GM12865 (cell line): ENCODE measurements at places on chromosomes 7 and 10.
A peak's percentile ranks its signal among the peaks of the same experiment; 100 is the strongest.

GRCh38 chr7:137343281-137343841, at the start of gene PTN:
TSS of gene PTN (minus strand) at chr7:137343733. CDS start at chr7:137254973, 88,760 bp downstream.
- DNase-seq, result no peak

DNA sequence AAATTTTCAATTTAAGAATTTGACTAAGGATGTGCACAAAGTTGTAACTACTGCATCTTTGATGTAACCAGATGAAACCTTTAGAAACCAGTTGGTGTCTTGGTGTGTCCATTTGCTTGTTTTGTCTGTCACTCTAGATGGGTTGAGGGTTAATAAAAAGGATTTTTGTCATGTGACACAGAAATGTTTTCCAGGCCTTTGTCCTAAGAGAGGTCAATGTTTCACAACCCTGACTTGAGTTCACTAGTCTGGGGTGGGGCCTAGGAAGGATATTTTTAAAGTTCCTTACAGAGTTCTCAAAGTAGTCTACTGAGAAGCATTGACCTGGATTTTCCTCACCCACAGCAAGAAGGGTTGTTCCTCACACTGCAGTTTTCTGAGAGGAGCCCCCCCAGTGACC, 90.3 kb downstream of the HERPUD2 start:
- no peak for DNase-seq

DNA sequence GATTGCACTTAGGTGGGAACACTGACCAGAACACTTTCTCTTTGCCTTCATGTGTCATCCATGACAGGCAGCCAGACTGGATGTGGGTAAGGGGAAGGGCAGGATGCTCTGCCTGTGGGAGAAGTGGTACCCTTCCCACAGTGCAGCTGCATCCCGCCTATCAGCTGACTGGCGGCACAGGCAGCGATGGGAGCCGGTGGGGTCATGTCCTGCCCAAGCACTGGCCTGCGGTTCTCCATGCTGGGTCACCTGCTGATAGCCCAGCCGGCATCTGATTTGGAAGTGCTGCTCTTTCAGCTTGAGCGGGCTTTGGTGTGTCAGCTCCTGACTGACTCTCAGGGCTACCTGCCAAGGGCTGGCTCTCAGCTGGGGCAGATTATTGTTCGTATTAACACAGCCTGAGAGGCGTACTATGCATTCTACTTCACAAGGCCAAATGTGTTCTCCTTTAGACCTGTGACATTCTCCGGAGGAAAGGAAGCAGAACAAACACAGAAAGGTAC, 105.2 kb upstream of the PDLIM1 start:
- DNase-seq, result no peak

GRCh38 chr10:95392681-95393164, 101.9 kb upstream of the PDLIM1 start:
- DNase-seq, result peak; percentile 73

- DNase-seq, result no peak
Observed at GRCh38 chr7:108235451-108236061, 105.4 kb upstream of the LAMB4 start.

DNA sequence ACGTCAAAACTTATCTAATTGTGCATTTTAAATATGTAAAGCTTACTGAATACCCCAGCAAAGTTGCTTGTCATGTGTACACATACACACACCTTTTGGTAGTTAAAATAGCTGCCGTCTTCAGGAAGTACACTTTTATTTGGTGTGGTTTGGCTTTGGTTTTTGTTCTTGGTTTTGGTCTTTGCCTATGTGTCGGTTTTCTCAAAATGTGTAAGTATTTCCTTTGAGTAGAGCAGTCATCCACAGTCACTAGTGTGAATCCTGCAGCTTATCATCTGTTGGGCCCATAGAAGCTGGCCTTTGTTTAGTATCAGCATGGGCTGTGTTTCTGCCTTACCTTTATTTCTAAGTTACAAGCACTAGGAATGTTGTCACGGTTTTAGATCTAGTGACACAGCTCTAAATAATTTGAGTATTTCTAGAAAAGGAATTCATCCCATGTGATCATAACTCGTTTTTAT, 35.3 kb downstream of the NET1 start:
- DNase-seq, result peak; percentile 83

- no peak for DNase-seq
Observed at GRCh38 chr7:130987092-130987491, 253.1 kb upstream of the KLF14 start.

GRCh38 chr7:64872351-64873154, 30.5 kb upstream of the ZNF273 start:
- DNase-seq, result no peak

- DNase-seq, result peak; percentile 37
Observed at GRCh38 chr10:32413513-32413912, 32.4 kb upstream of the CCDC7 start.

GRCh38 chr7:101180130-101180755, at the start of gene NAT16:
TSS of gene NAT16 (minus strand) at chr7:101180293. CDS start at chr7:101174807, 5,486 bp downstream.
- DNase-seq, result no peak

- DNase-seq, result no peak
Observed at GRCh38 chr10:94075506-94075905, 81.8 kb downstream of the PLCE1 start.

- DNase-seq, result no peak
Observed at GRCh38 chr10:22736134-22736533, 21.8 kb upstream of the PIP4K2A start.

- no peak for DNase-seq
Observed at GRCh38 chr7:142476077-142476476, 218.2 kb upstream of the PRSS58 start.
